GM23338 (cell line): ENCODE measurements at places on chromosomes 11 and 22. TPM values are rescaled to one million over a fixed set of nuclear protein-coding genes. Genes with fewer than 3 reads are reported as not detected.

- H3K4me1 ChIP-seq, result no peaks in the 10 kb centered on the region
- no peaks in the 10 kb centered on the region for H3K36me3 ChIP-seq
- H3K27me3 ChIP-seq, result no peaks in the 10 kb centered on the region
- no peak overlapping the region for H3K27ac ChIP-seq
Measured at GRCh38 chr11:59365232-59366018, 6.7 kb downstream of the OR5AN1 start.

DNA sequence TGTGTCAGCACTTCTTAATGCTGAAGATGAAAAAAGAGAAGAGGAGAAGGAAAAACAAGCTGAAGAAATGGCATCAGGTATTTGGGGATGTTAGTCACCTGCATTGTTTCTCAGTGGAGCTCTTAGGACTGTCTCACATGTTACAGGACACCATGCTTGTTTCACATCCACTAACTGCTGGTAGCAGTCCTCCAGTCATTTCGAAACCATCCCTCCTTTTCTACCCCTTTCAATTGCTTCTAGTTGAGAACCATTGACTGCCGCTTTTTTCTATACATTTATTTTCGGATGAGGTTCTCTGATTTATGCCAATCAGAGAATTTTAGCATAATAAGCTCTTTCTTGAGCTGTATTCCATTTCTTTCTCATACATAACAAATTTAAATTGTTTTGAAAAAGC, 21.5 kb downstream of the BIRC2 start:
- H3K4me3 ChIP-seq, result no peak overlapping the region
- no peaks in the 10 kb centered on the region for H3K4me1 ChIP-seq
- peaks cover 9% of the 10 kb centered on the region for H3K36me3 ChIP-seq
- H3K27me3 ChIP-seq, result no peaks in the 10 kb centered on the region
- no peak overlapping the region for H3K27ac ChIP-seq
- DNase-seq, result no peak

DNA sequence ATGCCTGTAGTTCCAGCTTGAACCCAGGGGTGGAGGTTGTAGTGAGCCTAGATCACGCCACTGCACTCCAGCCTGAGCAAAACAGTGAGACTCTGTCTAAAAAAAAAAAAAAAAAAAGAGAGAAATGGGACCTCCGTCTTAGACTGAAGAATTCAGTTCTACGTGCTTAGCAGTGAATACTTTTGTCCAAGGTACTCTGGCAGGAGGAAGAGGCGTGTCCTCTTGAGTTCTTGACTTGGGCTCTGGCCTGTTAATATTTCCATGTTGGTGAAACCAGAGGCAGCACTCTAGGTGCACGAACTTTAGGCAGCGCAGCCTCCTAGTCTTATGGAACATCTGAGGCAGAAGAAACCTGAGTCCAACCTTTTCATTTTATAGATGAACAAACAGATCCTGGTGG, 2.4 kb downstream of the HMBS start:
- H3K4me1 ChIP-seq, result peaks cover 4% of the 10 kb centered on the region; the same call in 1 of the 2 replicates
- H3K27me3 ChIP-seq, result no peaks in the 10 kb centered on the region
- no peak overlapping the region for H3K27ac ChIP-seq
- DNase-seq, result no peak
- no peaks in the 10 kb centered on the region; the same call in 1 of the 2 replicates for H3K36me3 ChIP-seq

- no peaks in the 10 kb centered on the region for H3K27me3 ChIP-seq
- H3K27ac ChIP-seq, result no peak overlapping the region
- H3K4me3 ChIP-seq, result no peak overlapping the region
- peaks cover 9% of the 10 kb centered on the region; the same call in 1 of the 2 replicates for H3K4me1 ChIP-seq
Measured at GRCh38 chr11:10876158-10876557, 18.3 kb upstream of the ZBED5 start.

GRCh38 chr11:37184326-37184725, 586.3 kb upstream of the RAG2 start:
- H3K36me3 ChIP-seq, result 0 out of 2 replicates have a peak, but pooled peaks cover 2% of the 10 kb centered on the region
- H3K27me3 ChIP-seq, result no peaks in the 10 kb centered on the region
- no peak overlapping the region for H3K4me3 ChIP-seq
- no peaks in the 10 kb centered on the region for H3K4me1 ChIP-seq

- H3K27ac ChIP-seq, result no peak overlapping the region
- peaks cover 6% of the 10 kb centered on the region; the same call in 1 of the 2 replicates for H3K36me3 ChIP-seq
- peaks cover 12% of the 10 kb centered on the region for H3K4me1 ChIP-seq
- no peak for DNase-seq
- no peaks in the 10 kb centered on the region for H3K27me3 ChIP-seq
Measured at GRCh38 chr11:62125881-62126280, 2.1 kb downstream of the INCENP start.

Gene OSBP2
- 2.9 and 7.1 TPM in 2 replicates for total RNA-seq

Gene KRTAP5-8
- total RNA-seq, result not detected in 2 replicates

- H3K4me1 ChIP-seq, result no peaks in the 10 kb centered on the region
- H3K27ac ChIP-seq, result no peak overlapping the region
- no peak for DNase-seq
- no peaks in the 10 kb centered on the region for H3K36me3 ChIP-seq
- no peaks in the 10 kb centered on the region for H3K27me3 ChIP-seq
Measured at GRCh38 chr11:106208760-106209159, 131.3 kb downstream of the AASDHPPT start.

DNA sequence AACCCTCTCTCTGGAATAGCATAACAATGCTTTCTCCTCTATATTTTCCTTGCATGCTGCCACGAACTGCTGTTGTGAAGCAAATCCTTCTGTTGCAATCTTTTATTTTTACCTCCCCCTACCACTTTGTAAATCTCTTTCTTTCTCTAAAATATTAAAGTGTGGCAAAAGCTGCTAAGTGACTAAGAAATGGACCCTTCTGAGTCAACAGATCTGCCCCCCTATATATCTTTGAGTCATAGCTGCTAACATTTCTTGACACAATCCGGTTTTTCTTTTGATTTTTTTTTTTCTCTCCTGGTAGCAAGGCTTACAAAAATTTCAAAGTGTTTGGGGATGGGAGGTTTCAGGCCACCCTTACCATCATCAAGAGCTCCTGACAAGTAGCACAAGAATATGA, 39.0 kb upstream of the KIRREL3 start:
- no peaks in the 10 kb centered on the region for H3K27me3 ChIP-seq
- H3K36me3 ChIP-seq, result no peaks in the 10 kb centered on the region

GRCh38 chr11:6362185-6362872, 27.9 kb upstream of the SMPD1 start:
- H3K27me3 ChIP-seq, result no peaks in the 10 kb centered on the region
- no peak overlapping the region for H3K27ac ChIP-seq
- H3K36me3 ChIP-seq, result no peaks in the 10 kb centered on the region

Gene CHRDL2
- total RNA-seq, result 0.16 and 0.21 TPM in 2 replicates

DNA sequence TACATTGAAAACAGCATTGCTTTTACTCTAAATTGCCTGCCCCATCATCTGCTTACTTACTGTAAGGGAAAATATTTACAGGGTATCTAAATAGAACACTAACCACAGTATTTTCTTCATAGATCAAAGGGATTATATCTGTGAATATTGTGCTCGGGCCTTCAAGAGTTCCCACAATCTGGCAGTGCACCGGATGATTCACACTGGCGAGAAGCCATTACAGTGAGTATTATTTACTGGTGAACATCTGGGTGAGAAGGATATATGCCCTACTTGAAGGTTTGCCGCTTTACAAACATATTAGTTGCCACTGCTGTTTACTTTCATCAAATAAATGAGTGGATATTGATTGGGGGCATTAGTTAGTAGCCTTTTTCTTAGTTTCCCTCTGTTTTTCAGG, 5.9 kb upstream of the CNTF start:
- H3K27ac ChIP-seq, result no peak overlapping the region
- no peak for DNase-seq
- no peaks in the 10 kb centered on the region for H3K27me3 ChIP-seq
- H3K36me3 ChIP-seq, result peaks cover 69% of the 10 kb centered on the region
- no peak overlapping the region for H3K4me3 ChIP-seq

DNA sequence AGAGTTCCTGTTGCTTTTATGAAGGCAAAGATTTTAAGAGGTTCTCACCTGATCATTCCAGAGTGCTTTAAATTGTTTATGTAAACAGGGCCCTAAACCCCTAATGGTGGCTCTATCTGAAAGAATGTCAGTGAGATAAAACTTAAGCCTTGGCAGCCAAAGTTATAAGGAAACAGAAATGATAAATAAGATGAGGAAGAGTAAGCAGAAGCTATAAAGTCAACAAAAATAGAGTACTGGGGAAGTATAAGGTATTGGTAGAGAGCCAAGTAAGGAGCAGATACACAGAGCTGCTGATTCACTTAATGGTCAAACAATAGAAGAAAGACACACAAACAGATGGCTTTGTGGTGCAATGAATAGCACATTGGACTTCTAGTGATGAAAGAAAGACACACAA, 37.9 kb downstream of the TMPRSS5 start:
- H3K36me3 ChIP-seq, result no peaks in the 10 kb centered on the region
- H3K27me3 ChIP-seq, result no peaks in the 10 kb centered on the region
- no peak overlapping the region for H3K27ac ChIP-seq
- DNase-seq, result no peak
- H3K4me1 ChIP-seq, result peaks cover 11% of the 10 kb centered on the region
- H3K4me3 ChIP-seq, result no peak overlapping the region

- no peak for DNase-seq
- H3K27me3 ChIP-seq, result no peaks in the 10 kb centered on the region
- no peak overlapping the region for H3K4me3 ChIP-seq
- H3K4me1 ChIP-seq, result no peaks in the 10 kb centered on the region
- H3K27ac ChIP-seq, result no peak overlapping the region
Measured at GRCh38 chr11:9206496-9206895, 58.7 kb downstream of the DENND5A start.

GRCh38 chr22:47768027-47768426, 1005.6 kb downstream of the TBC1D22A start:
- H3K27me3 ChIP-seq, result no peaks in the 10 kb centered on the region
- H3K27ac ChIP-seq, result no peak overlapping the region
- H3K4me1 ChIP-seq, result no peaks in the 10 kb centered on the region
- no peak for DNase-seq

DNA sequence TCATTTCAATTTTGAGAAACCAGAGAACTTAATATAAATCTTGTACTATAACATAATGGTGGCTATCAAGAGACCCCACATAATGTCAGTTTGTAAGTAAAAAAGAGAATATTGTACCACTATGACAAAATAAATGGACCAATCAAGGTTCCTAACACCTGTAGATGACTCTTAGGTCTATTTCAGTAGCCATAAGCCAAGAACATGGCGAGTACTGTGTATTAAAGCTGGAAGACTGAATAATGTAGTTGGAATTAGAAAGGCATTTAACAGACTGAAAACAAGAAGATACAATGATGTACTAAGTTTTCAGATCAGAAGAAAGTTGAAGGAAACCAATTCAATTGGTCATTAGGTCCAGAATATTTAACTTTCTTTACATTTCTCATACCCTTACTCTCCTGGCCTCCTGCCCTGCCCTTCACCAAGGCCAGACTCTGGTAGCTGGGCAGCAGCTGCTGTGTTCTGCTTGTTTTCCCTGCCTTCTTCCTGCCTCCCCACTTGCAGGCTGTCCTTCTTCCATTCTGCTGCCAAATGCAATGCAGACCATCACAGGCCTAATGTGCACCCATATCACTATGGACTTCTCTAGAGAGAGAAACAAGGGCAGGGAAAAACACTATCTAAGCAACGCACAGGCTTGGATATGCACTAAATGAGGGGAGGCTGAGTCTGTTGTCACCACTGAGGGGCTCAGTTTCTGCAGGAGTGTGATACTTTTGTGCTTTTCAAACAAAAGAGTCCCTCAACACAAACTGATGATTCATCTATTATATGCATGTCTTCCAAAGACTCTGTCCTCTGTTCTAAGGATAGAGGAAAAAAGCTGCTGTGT, 60.1 kb downstream of the RAB30 start:
- H3K27ac ChIP-seq, result no peak overlapping the region
- H3K4me3 ChIP-seq, result no peak overlapping the region
- H3K4me1 ChIP-seq, result peaks cover 5% of the 10 kb centered on the region; the same call in 1 of the 2 replicates
- no peak for DNase-seq
- H3K36me3 ChIP-seq, result no peaks in the 10 kb centered on the region
- H3K27me3 ChIP-seq, result no peaks in the 10 kb centered on the region

DNA sequence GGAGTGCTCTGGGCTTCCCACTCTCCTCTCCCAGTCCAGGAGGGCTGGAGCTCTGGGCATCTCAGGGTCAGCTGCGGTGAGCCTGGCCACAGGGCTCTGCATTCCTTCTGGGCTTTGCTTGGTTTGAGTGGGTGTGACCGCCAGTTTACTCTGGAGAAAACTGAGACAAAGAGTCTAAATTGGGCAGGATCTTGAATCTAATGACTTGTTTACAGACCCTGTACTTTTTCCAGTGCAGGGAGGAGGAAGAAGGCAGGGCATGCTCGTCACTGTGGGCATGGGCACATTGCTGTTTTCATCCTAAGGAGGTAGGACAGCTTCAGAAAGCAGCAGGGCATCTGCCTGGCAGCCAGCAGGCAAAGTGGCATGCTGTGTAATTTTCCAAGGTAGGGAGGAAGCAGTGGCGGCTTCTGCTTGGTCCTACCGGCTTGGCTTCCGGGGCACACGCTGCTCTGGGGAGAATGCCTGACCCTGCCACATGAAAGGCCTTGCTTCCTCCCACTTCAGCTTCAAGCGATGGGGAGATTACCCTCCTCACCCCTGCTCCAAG, 22.9 kb downstream of the FLI1 start:
- no peak overlapping the region for H3K27ac ChIP-seq
- no peaks in the 10 kb centered on the region for H3K27me3 ChIP-seq
- H3K36me3 ChIP-seq, result no peaks in the 10 kb centered on the region; the same call in 1 of the 2 replicates
- peaks cover 67% of the 10 kb centered on the region for H3K4me1 ChIP-seq
- no peak overlapping the region for H3K4me3 ChIP-seq
- peak; percentile 18 for DNase-seq

DNA sequence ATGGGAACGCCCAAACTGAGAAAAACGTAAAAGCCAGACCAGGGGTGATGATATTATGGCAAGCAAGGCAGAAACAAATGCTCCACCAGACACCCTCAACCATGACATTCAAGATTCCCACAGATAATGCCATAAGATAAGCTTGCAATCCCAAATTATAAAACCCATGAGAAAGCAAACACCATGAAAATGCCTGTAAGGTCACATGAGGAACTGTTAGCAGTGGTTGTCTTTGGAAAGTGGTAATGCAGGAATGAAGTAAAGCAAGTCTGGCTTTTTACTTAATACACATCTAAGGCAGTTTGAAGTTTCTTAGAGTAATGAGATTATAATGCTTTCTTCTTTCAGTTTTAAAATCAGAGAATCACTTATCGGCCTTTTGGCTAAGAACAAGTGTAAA, 111.0 kb downstream of the MN1 start:
- H3K27ac ChIP-seq, result peak overlapping the region; percentile 74
- H3K4me1 ChIP-seq, result no peaks in the 10 kb centered on the region
- no peaks in the 10 kb centered on the region for H3K27me3 ChIP-seq

Gene YWHAH
- 263 and 277 TPM in 2 replicates for total RNA-seq

Gene GRK3
- 24.9 and 25.3 TPM in 2 replicates for total RNA-seq

- H3K4me3 ChIP-seq, result no peak overlapping the region
- no peaks in the 10 kb centered on the region for H3K27me3 ChIP-seq
- H3K4me1 ChIP-seq, result peaks cover 4% of the 10 kb centered on the region; the same call in 1 of the 2 replicates
- H3K27ac ChIP-seq, result no peak overlapping the region
- no peak for DNase-seq
Measured at GRCh38 chr11:74438681-74439080, 28.7 kb downstream of the KCNE3 start.

- H3K27ac ChIP-seq, result no peak overlapping the region
- no peaks in the 10 kb centered on the region for H3K27me3 ChIP-seq
- peaks cover 10% of the 10 kb centered on the region; the same call in 1 of the 2 replicates for H3K4me1 ChIP-seq
- no peaks in the 10 kb centered on the region for H3K36me3 ChIP-seq
- DNase-seq, result peak; percentile 78
- no peak overlapping the region for H3K4me3 ChIP-seq
Measured at GRCh38 chr11:34840736-34841386, 75.3 kb downstream of the APIP start.
